ENCODE measurements at places on chromosomes 11 and 22.
A peak's percentile ranks its signal among the peaks of the same experiment; 100 is the strongest.

DNA sequence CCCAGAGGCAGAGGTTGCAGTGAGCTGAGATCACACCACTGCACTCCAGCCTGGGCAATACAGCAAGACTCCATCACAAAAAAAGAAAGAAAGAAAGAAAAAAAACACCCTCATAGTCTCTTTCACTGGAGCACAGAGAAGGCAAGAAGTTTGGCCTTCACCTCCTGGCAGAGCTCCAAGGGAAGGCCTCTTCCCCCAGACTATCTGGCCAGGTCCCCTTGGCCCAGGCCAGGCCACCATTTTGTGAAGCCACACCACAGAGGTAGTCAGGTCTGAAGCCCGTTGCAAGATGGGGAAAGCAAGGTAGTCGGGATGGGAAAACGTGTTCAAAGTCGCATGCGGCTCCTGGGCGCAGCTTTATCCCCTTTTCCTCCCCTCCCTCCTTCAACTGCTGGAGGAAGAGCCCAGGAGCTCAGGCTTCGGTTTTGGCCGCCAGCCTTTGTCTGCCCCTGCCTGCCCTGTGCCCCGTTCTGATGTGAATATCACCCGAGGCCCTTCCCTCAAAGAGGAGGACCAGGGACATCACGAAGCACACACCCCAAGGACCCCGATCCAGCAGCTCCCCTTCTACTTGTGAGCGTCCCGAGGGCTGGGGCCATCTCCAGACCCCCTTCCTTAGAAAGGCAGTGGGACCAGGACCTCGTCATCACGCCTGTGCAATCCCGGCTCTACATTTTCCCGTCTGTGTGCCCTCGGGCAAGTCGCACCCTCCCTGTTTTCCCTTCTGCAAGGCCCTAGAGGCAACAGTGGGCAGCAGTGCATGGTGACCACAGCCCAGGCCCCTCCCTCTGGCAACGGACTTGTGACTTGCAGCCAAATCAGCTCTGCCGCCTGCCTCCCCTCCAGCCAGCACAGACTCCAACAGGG lies 17.7 kb downstream of the CABP7 start:
- no peak for DNase-seq

DNA sequence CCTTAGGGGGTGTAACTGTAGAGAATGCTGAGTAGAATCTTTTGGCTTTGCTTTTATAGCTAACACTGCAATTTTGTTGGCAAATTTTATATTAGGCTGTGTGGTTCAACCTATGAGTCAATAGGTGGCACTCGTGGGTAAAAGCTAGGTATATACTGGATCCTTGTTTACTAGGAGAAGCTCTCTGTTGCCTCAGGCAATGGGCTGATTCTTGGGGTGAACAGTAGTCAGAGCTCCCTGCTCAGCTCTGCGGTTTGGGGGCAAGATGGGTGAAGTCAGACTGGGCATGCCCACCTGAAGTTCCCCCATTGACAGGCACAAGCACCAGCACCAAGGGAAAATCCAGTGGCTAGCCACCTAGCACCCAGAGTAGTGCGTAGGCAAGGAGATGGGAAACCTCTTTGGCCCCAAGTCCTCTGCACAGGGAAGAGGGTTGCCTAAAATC lies 238.7 kb downstream of the FAM181B start:
- DNase-seq = peak; percentile 87

GRCh38 chr22:45859231-45860161 lies 117.5 kb downstream of the WNT7B start:
- no peak for DNase-seq

GRCh38 chr11:73510106-73510505 lies 87.8 kb downstream of the FAM168A start:
- no peak for DNase-seq

DNA sequence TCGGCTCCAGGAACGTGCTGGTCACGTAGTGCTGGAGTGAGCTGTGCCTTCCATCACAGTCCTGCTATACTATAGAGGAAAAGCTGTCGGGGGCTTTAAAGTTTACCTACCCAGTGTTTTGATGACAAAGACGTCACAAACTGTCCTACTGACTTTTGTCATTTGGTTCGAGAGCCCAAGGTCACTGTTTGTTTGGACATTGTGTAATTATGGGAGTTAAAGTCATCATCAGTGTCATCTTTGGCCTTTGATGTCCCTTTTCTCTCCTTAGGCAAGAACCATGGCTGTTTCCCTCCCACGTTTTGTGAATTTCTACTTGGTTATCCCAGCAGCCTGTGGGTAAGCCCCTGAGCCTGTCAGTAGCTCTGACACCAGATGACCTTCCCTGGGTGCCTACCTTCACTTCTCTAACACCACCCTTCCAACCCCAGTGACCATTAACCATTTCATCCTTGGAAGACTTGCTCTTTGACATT lies 59.3 kb downstream of the SLC1A2 start:
- DNase-seq = no peak

- DNase-seq = no peak
These were observed 80.1 kb downstream of the DBX1 start for GRCh38 chr11:20080032-20080685.

DNA sequence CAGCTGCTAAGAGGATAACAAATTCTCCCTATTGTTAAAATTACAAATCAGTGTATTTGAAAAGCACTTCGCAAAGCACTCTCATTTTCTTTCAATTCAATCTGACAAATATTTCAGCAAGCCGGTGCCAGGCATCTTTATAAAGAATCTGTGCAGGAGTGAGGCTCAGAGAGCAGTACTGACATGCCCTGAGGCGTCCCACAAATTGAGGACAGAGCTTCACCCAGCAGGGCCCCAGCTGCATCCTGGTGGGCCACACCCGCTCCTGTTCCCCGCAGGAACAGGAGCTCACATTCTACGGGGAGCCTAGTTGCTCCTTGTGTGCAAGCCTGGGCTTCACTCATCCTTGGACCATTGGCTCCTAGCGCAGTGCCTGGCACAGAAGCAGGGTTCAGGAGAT lies 60.9 kb upstream of the EIF3D start:
- no peak for DNase-seq

GRCh38 chr11:82929121-82929520 lies 27.6 kb downstream of the DDIAS start:
- DNase-seq = no peak

- no peak for DNase-seq
These were observed 12.1 kb upstream of the TRIM44 start for GRCh38 chr11:35650467-35650866.
